ENCODE measurements at places on chromosomes 4 and X. TPM values are rescaled to one million over a fixed set of nuclear protein-coding genes. Genes with fewer than 3 reads are reported as not detected.
A peak's percentile ranks its signal among the peaks of the same experiment; 100 is the strongest.

DNA sequence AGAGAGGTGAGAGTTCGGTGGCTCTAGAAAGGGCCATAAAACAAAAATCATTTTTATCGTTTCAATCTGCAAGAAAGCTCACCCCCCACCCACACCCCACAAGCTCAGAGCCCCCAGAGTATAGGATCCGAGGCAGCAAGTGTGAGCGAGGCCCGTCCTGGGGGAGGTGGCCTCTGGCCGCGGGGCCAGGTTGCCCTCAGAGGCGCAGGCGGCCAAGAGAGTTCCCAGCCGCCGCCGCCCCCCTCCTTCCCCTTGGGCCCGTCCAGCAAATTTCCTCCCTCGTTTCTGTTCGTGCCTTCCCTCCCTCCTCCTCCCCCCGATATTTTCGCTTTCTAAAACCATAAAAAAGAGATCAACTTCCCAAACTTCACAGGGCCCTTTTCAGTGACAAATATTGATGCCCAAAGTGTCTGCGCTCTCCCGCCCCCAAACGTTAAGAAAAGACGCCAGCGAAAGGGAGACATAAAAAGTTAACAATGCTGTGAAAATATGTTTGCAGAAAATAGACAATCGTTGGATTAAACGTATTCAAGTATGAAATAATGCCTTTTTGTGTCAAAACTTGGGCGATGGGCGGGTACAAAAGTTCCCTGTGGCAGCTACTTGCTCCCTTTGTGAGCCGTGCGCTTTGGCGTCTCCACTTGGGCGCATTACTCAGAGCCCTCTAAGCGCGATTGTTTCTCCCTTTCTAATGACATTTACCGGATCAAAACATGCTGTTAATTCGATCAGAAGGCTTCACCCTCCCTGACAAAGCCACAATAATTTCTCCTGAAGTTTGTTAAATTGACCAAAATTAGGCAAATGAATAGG lies 1.1 kb upstream of the HELT start:
- no peak for DNase-seq

GRCh38 chr4:182831376-182831775 lies 85.8 kb downstream of the DCTD start:
- DNase-seq, result no peak

- DNase-seq, result no peak
These were observed 40.5 kb downstream of the CHRNA9 start for GRCh38 chr4:40375620-40376019.

DNA sequence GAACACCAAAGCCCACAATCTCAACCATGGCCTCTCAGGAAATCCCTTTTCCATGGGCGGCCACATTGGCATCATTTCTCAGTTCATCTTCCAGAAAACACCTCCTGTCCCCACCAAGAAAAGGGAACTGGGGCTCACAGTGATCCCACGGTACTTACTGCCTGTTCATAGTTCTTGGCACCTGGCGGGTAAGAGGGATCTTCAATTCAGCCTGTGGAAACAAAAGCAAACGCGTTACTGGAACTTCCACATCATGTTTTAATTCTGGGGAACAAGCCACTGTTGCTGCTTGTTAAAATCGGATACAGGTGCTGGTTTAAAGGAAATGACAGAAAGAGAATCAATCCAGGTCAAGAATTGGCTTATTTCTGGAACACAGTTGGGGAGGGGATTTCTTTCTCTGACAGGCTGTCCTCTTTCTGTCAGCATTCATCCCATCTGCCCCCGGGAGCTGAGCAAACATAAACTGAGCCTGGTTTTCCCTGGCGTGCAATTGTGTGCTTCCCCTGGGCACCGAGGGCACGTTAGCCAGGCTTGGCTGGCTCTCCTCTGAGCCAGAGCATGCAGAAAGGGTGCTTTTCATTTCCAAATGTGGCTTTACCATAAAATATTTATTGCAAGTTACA lies 16.8 kb downstream of the CLNK start:
- no peak for DNase-seq

- peak; percentile 49 for DNase-seq
These were observed at the start of gene PDGFC for GRCh38 chr4:156971676-156972378. PDGFC (minus strand) TSS chr4:156971799; CDS start chr4:156970903, 896 bp downstream.

DNA sequence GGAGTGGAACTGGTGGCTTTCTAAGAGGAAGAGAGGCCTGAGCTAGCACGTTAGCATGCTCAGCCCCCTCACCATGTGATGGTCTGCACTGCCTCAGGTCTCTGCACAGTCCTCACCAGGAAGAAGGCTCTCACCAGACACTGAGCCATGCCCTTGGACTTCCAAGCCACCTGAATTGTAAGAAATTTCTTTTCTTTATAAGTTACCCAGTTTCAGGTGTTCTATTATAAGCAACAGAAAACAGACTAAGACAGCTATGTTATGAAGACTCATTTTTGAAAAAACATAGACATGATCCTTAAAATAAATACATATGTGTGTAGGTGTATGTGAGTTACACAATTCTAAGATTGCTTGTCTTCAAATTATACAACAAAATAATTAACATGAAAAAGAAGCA lies 74.7 kb downstream of the CEP44 start:
- no peak for DNase-seq

- no peak for DNase-seq
These were observed 5.9 kb downstream of the ZFYVE28 start for GRCh38 chr4:2412534-2412884.

- no peak for DNase-seq
These were observed 23.5 kb upstream of the GALNT7 start for GRCh38 chr4:173145131-173145530.

DNA sequence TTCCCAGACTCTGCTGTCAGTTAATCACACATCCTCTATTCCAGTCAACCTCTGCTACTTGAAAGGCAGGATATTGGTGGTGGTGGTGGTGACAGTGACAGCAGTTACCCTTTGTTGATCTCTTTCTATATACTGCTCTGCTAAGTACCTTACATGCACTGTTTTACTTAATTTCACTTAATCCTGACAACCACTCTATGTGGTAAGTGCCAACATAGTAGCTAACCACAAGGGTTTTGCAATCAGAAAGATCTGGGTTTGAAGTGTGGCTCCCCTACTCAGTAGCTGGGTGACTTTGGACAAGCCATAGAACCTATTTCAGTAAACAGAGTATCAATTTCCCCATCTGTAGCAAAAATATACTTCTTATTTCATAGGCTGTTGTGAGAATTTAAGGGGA lies 24.2 kb upstream of the F9 start:
- no peak for DNase-seq

DNA sequence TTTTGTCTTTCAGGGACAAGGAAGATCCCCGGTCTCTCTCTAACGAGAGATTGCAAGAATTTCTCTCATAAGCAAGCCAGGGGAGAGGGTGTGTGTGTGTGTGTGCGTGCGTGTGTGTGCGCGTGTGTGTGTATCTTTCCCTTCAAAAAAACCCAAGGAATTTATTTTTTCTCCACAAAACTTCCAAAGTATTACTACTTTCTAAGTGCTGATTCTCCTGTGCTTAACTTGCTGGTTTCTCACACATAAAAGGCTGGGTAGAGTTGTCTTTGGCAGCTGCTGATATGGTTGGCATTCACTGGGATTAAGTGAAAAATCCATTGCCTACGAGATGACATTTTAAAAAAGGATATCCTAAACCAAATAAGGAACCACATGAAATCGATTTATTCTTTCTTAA lies 435.7 kb downstream of the RAPGEF2 start:
- no peak for DNase-seq

GRCh38 chr4:174275101-174275500 lies 8.4 kb downstream of the FBXO8 start:
- DNase-seq, result no peak

DNA sequence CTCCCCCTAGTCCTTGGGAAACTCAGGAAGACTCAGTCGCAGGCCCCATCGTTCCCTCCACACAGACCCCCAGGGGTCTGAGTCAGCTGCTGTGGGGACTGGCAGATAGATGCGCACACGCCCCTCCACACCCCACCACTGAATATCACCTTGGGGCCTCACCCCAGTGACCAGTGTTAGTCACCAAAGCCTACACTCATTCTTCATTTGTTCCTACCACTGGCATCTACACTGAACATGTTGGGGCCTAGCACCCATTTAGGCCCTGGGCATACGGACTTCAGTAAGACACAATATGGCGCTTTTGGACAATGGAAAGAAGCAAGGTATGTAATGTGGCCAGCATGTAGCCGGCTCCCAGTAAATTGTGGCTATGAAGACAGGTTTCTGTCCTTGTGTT lies 154.1 kb upstream of the PJA1 start:
- no peak for DNase-seq

GRCh38 chr4:103996064-103996463 lies 276.3 kb upstream of the TACR3 start:
- no peak for DNase-seq

DNA sequence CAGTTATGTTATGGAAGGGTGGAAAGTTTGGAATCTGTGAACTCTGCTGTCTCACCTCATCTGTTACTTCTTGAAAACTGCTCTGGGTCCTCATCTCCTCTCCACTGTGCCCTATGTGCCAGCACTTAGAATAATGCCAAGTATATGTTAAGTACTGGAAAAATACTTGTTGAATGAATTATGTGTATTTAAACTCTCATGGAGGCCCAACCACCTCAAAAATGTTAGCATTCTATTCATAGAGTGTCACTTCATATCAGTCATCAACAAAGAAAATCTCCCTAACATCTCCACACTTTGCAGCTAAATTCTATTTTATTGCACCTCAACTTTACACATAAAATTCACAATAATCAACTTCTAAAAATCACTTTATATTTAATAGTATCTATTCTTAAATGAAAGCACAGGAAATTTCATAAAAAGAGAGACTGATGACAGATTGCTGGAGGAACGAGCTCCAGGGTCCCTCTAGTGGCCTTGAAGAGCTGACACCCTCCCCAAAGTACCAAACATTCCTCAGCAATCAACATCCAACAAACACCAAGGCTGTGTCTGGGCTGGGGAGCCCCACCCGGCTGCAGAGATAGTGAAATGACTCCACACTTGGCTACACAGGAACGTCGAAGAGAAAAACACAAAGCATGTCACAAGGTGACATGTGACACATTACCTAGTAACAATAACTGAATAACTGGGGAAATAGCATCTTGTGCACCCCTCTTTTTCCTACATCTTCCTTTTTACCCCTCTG lies 45.8 kb downstream of the SLC39A8 start:
- peak; percentile 20 for DNase-seq

GRCh38 chr4:22063613-22064012 lies 115.0 kb upstream of the KCNIP4 start:
- no peak for DNase-seq

GRCh38 chr4:160831165-160831922 lies 1332.5 kb downstream of the FSTL5 start:
- DNase-seq, result no peak

Gene MAGEB6B
- not detected for total RNA-seq

Gene CENPE
- total RNA-seq, result 29.9 TPM

Gene PPP4R3C
- not detected for total RNA-seq

Gene SLC9B1
- total RNA-seq, result 0.21 TPM

Gene OR13H1
- not detected for total RNA-seq

Gene CXCL13
- total RNA-seq, result not detected

Gene PNMA5
- not detected for total RNA-seq

Data from HFFc6 (cell line).